Fibroblast of upper back skin (primary cell): ENCODE measurements at places on chromosomes 5 and 9.

DNA sequence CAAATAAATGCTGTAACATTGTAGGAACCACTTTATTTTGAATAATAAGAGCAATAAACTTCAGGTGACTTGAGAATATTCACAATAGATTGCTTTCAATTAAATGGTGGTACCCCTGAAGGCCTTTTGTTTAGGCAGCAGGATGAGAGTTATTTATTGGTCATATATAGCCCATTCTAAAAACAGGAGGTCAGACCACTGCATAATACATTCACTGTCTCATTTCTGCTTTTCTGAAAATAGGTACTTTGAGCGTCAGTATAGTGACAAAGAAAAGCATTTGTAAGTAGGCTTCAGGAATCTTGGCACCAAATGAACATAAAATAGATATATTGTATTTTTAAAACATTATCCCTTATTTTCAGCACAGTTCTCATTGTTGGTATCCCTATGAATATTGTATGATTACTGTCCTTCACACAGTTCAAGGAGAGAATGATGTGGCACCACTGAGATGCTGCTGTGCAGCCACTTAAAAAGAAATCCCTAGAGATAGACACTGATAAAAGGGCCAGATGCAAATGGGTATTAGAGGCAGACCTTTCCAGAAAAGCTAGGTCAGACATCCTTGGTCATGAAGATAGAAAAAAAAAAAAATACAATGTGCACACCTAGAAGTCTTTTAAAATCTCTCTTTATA is 381.8 kb upstream of the ST8SIA4 start:
- no peak for DNase-seq

GRCh38 chr9:126451316-126451885 is 124.8 kb downstream of the MVB12B start:
- DNase-seq = no peak

GRCh38 chr9:2359891-2360471 is 261.6 kb upstream of the VLDLR start:
- no peak for DNase-seq

- no peak for DNase-seq
Measured at GRCh38 chr5:127961006-127961762, 122.4 kb upstream of the SLC12A2 start.

GRCh38 chr5:4651806-4652565 is 488.1 kb upstream of the ADAMTS16 start:
- no peak for DNase-seq

DNA sequence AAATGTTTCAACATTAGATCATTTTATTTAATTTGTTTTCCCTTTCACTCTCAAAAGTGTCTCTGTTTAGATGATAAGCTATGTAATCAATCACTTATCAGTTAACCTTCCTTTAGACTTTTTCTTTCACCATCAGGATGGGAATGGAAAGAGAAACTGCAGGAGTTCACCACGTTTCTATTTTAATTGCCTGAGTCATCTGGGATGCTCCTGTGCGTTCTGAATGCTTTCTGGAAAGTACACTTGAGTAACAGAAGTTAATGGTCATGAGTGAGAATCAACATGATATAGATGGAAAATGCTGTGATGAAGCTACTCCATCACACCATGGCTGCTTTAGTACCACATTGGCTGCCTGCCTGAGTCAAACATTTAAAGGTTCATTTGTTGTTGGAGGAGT is 783.3 kb upstream of the CDH9 start:
- peak; percentile 5 for DNase-seq

- DNase-seq = peak; percentile 21
Measured at GRCh38 chr5:91219803-91220371, 163.2 kb downstream of the ARRDC3 start.

DNA sequence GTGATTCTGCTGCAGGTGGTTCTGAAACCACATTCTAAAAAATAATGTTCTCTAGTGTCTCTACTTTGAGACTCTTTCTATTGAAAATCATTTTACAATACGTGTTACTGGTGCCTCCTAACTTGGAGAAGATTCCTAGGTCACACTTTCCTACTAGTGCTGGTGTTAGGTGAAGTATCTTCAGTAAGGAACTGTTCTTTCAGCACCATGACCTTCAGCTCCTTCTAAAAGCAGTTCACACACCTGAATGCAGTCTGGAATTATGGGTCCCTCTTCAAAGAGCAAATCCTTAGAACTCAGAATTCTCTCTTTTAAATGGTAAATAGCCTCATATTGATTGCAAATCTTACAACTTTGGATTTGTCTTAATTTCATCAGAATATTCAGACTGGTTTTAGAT is 10.6 kb upstream of the DPYSL3 start:
- no peak for DNase-seq

- no peak for DNase-seq
Measured at GRCh38 chr9:16712787-16713186, 157.7 kb downstream of the BNC2 start.

DNA sequence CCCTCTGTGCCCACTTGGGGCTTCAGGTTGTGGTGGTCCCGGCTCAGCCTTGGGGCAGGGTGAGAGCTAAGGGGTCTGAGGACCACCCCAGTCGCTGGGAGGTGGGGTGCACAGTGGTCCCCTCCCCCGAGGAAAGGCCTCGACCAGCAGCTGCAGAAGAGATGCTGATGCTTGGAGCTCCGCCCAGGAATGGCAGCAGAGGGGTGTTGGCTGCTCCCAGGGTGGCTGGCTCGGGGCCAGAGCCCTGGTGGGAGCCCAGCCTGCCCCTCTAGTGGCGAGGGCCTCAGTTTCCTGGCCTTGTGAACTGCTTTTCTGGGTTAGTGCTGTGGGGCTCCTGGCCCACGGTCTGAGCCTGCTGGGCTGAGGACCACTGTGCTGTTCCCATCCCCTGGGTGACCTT is 1.2 kb downstream of the DIPK1B start:
- DNase-seq = no peak

GRCh38 chr9:123946101-123946821 is 16.3 kb upstream of the DENND1A start:
- DNase-seq = no peak

GRCh38 chr9:127148014-127148413 is 25.6 kb upstream of the ANGPTL2 start:
- no peak for DNase-seq

DNA sequence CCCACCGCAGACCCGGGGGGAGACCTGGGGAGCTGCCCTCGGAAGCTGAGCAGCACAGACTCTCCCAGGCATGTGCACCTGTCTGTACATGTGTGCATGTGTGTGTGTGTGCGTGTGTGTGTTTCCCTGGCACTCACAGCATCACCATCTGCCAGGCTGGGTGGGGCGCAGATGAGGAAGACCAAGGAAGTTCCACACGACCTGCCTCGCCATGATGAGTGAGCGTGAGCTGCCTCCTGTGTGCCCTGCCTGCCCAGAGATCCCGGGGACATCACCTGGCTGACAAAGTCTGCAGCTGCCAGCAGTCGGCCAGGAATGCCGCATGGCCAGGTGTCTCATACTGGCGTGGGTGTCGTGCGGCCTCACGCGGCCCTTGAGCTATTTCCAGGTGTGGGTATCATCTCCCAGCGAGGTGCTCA is 4.0 kb upstream of the GPSM1 start:
- no peak for DNase-seq

GRCh38 chr9:114093031-114093471 is 6.0 kb downstream of the KIF12 start:
- no peak for DNase-seq

- peak; percentile 97 for DNase-seq
Measured at GRCh38 chr9:112569186-112569585, 82.6 kb downstream of the KIAA1958 start.

DNA sequence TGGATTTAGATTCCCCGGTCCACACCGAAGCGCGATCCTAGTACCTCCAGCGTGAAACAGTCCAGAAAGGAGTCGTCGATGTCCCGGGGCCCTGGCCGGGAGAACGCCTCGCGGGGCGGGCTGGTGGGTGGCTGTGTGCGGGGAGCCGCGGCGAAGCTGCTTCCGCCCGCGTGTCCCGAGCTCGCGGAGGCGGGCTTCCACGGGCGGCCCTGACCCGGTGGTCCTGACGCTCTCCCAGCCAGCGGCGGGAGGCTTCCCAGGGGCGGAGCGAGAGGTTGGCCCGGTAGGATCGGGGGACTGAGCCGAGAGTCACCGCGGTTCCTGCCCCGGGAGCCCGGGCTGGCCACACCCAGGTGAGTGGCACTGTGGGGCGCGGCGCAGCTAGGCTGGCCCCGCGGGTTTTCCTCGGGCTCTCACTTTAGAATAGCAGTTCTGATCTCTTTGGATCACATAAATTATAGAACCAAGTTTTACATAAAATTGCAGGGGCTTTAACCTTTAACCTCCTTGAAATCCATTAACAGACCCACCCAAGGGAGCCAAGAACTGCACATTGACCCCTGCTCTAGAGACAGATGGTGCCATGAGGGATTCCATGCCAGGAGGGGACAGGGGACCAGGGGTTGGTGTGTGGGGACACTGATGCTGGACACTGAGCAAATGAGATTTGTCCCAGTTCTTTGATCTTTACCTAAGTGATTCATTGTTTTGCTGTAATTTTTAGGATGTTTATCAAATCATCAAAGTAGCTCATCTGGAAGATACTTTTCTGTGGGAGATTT is 29.2 kb upstream of the IL31RA start:
- no peak for DNase-seq

GRCh38 chr5:72138943-72139521 is 31.8 kb downstream of the MAP1B start:
- DNase-seq = peak; percentile 97

GRCh38 chr5:102531506-102531905 is 32.7 kb upstream of the SLCO6A1 start:
- DNase-seq = no peak

DNA sequence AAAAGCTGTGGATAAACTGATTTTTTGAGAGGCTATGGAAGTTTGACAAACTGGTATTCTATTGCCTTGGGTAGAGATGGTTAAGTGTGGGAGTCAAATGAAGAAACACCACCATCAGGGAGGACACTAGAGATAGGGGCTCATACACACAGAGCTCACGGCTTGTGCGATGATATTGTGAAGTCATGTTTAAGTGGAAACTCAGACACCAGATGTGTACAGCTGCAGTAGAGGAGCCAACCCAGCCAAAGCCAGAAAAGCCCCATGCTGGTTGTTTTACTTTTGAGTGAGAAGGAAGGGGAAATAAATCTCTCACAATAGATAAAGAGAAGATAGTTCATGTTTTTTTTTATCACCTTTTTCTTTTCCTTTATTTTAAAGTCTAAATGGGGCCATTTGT is 377.7 kb downstream of the DMRT2 start:
- no peak for DNase-seq

GRCh38 chr5:28743025-28743715 is 1704.8 kb upstream of the CDH9 start:
- DNase-seq = peak; percentile 35

DNA sequence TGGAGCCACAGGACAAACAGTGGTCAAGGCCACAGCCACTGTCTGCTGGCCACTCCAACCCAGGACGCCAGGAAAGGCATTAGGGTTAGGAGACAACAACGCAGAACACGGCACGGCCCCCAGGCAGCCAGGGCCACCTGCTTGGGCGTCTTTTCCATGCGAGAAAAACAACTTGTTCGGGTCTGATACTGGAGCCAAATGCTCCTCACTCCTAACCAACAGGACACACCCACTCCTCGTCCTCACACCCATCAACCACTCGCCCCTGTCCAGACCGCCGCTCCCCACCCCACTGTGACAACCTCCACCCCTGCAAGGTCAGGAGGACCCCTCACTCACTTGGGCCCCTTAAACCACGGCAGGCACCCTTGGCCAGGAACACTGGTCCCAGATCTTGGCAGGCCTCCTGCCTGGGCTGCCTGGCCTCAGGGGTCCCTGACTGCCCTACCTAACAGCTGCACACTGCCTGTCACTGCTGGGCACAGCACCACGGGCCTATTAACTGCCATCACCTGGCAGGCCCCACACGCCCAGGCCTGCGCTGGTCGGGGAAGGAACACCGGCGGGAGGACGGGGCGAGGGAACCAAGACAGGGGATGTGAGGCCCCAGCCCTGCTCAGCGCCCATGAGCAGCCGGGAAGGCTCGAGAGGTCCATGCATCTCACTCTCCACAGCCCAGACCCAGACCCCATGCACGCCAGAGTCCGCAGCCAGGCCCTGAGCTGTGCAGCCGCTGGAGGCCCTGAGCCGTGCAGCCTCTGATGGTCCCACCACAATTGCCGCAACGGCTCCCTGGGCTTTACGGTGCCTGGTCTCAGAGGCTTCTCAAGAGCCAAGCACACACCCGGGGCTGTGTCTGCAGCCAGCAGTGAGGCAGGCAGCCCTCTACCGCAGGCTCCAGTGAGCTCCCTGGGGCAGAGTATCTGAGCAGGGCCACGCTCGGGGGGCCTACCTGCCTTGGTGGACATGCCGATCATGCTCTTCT is 13.8 kb downstream of the CLPTM1L start:
- no peak for DNase-seq

GRCh38 chr5:19235101-19235584 is 752.9 kb downstream of the CDH18 start:
- peak; percentile 33 for DNase-seq

- no peak for DNase-seq
Measured at GRCh38 chr9:124452326-124452725, 2.1 kb downstream of the ADGRD2 start.
